Progenitor cell of endocrine pancreas (in vitro differentiated cells): ENCODE measurements at places on chromosomes 5 and 9.

DNA sequence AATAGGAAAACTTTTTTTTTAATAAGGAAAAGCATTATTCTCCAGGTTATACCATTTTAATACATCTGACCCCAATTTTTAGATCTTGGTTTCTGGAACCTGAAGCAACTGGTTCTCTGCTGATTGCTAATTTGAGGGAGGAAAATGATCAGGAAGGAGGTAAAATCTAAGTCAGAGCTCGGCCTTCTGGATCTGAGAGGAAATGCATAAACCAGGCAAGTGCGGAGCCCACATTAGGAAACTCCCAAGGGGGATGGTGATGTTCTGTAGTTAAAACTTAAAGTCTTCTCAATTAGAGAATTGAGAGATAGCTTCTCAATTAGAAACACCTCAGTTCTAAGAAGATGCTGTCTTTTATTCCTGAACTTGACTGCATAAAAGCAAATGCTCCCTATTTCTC lies 113.5 kb downstream of the TSSK1B start:
- DNase-seq: no peak

DNA sequence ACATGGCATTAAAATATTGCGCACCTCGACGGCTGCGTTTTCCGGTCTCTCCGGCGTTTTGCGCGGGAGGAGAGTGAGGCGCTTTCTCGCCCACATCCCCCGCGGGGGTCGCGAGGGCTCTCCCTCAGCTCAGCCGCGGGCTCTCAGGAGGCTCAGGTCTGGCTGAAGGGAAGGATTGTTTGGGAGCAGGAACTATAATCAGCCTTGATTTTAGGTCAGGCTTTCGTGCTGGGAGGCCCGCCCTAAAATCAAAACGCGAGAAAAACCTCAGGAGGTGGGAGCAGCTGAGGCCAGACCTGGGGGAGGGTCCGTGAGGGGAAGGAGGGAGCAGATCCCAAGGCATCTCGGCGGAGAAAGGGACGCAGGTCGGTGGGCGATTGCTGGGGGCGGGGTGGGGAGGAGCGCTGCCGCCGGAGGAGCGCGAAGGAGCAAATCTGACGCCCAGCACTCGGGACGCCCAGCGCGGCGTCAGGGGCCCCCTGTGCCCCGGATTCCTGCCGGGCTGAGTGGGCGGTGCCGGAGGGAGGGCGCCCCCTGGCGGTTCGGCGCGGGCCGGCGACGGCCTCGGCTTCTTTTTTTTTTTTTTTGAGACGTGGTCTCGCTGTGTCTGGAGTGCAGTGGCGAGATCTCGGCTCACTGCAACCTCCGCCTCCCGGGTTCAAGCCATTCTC lies 18.7 kb upstream of the RNF130 start:
- DNase-seq: peak; percentile 85

GRCh38 chr9:137174722-137175293 lies 3.0 kb upstream of the TMEM210 start:
- no peak for DNase-seq

DNA sequence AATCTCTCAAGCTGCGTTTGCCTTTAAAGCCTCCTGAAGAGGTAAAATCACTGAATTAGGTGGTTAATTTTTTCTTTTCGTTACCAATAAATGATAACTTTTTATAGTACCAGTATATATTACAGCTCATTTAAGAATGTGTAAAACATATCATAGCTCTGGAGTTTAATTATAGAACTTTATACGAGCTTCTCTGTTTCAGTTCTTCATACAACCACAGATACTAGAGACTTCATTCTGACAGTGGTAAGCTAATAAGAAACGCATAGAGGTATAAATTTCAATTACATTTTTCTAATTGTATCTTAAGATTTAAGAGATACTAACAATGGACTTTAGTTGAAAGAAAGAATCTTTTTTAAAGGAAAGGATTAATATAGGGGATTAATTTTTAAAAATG lies 73.9 kb downstream of the PBX3 start:
- no peak for DNase-seq

GRCh38 chr5:96649251-96649662 lies 12.9 kb upstream of the CAST start:
- no peak for DNase-seq

GRCh38 chr5:73376618-73377170 lies 71.9 kb downstream of the FOXD1 start:
- DNase-seq: no peak

- no peak for DNase-seq
Observed at GRCh38 chr5:175216991-175217390, 227.0 kb downstream of the DRD1 start.

DNA sequence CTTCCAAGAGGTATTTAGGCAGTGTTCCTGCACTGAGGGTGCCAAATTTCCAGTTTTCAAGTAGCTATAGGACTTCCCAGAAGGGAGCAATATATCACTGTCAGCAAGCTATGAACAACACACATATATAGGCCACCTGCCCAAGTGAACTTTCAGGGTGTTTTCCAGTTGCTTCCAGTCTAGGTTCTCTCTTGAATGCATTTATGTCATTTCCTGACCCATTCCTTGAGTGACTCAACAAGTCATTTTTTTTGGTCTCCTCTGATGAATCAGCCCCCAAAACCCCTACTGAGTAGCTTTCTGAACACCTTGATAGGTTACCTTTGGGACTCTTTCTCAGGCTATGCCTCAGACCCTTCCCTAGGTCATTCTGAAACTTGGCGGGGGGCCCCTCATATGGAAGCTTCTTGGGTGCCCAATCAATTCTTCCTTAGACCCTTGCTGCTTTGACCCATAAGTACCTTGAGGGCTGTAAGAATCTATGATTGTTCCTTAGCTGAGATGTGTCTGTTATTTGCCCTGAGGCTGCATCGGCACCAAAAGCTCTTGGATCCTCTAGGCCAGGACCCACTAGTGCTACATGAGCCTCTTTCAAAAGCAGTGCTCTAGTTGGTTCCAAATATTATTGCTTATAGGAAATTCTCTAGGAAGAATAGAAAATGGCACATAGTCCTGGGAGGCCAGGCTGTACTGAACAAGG lies 12.4 kb downstream of the DNAJB5 start:
- DNase-seq: no peak

DNA sequence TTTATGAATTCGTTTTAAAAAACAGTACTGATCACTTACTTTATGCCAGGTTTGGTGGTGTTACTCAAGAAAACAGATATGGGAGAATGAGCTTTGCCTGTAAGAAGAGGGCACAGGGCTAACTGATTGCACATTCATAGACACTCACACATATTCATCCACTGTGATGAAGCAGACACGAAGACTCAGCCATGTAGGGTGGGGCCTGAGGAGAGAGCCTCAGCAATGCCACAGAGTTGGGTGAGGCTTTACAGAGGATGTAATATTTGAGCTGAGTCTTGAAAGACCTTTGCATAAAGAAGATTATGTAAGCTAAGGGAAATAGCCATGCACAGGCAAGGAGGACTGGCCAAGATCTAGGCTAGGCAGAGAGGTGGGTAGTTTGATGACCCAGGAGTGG lies 472.8 kb downstream of the PSAT1 start:
- DNase-seq: no peak

GRCh38 chr5:157546456-157547100 lies 29.0 kb downstream of the ADAM19 start:
- DNase-seq: no peak

GRCh38 chr9:106039151-106039935 lies 345.0 kb downstream of the TMEM38B start:
- no peak for DNase-seq

DNA sequence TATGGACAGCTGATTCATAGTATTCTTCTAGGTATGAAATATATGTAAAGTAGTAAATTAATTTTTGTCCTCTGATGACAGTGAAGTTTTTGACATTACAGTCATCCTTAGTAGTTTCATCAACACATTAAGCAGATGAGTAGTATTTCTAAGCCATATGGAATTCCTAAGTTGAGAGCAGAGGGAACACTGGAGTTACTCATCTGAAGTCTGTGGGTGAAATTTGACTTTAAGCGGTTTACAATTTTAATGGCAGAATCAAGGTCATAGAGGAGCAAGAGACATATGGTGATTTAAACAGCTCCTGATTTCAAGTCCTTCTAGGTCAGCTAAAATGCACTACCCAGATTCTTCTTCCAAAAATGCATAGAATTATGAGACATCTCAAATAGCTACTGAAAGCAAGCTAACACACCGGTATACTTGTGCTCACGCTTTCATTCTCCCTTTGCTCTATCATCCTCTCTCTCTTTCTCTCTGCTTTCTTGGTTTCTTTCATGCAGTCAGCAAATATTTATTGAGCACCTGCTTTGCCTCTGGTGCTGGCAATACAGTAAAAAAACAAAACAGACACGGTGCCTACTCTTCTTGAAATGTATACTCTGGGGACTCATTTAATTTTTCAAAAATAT lies 235.9 kb downstream of the FER start:
- DNase-seq: no peak
